ENCODE measurements at places on chromosomes 5 and 9.

GRCh38 chr5:57179262-57180200, 5.7 kb downstream of the GPBP1 start:
- DNase-seq, result no peak

GRCh38 chr5:133708331-133708850, 96.0 kb upstream of the FSTL4 start:
- DNase-seq, result no peak

DNA sequence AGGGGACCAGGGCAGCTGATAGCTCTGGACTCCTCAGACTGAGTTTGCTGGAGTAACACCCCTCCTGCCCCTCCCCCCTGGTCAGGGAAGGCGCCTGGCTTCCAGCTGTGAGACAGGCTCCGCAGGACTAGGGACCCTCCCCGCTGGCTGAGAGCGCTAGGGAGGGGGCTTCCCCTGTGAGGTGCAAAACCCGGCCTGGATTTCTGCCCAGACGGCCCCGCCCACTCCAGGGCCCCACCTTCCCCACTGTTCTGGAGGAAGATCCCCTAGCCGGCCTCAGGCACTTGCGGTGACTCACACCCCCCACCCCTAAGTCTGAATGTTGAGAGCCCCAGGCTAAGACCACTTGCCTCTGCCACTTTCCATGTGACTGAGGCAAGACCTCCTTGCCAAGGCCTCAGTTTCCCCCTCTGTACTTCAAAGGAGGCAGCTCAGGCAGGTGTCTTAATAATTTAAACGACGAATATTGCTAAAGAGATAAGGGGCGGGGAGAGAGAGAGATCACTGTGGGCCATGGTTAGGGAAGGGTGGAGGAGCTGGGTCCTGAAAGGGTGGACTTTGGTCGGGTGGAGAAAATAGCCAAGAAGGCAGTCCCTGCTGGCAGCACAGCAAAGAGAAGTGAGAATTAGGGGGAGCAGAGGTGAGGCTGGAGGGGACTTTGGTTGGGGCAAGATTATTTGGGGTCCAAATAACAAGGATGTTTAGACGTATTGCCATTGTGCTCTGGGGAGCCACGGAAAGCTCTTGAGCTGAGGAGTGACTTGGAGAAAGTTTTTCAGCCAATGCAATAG, 1.0 kb upstream of the DAB2IP start:
- no peak for DNase-seq

DNA sequence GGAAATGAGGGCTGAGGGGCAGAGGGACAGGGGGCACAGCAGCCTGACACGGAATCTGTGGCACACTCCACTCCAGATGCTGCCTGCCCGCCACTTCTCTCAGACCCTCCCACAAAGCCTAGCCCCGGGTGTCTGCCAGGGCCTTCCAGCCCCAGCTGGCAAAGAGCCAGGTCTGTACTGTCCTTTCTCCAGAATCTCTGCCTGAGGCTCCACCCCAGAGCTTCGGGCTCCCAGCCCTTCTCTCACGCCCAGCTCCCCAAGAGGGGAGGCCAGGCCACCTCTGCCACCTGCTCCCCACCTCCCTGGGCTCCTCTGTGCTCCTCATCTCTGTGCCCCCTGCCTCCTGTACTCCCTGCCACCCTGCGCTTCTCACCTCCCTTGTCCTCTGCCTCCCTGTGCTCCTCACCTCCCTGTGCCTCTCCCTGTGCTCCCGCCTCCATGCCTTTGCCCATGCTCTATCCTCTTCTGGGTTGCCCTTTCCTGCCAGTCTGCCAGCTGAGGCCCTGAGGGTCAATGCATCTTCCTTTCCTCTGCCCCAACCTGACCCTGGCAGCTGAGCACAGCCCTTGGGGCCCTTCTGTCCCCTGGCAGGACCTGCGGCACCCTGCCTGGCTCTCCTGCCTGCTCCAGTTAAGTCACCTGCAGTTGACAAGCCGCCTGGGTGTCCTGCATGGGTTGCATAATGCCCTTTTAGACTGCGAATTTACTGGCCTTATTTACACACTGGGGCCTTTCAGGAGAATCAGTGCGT, 36.4 kb downstream of the RASGEF1C start:
- no peak for DNase-seq

DNA sequence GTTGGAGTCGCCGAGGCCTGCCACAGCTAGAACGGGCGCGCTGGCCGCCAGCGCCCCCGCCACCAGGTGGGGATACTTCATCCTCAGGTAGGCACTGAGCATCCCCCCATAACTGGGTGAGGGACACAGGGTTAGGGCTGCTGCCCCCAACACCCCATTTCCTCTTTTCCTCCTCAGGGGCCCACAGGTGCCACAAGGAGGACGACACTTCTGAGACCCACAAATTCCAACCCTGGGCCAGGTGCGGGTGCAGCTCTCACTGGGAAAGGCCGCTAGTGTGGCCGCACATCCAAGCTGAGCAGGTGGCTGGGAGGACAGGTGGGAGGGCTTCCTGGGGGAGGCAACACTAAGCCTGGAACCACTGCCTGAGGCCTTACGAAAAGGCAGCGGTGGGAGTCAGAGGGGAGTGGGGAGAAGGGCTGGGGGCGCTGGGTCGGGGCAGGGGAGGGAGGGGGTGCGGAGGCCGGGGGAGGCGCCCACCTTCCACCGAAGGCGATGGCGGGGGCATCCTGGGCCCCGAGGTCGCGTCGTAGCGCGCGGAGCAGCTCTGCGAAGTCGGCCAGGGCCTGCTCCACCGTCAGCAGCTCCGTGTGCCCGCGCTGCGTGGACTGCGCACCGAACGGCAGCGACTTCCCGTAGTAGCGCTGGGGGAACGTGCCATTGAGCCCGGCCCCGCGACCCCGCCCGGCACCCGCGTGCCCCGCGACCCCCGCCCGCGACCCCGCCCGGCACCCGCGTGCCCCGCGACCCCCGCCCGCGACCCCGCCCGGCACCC, 961 bp downstream of the DPP7 start:
- DNase-seq, result no peak

DNA sequence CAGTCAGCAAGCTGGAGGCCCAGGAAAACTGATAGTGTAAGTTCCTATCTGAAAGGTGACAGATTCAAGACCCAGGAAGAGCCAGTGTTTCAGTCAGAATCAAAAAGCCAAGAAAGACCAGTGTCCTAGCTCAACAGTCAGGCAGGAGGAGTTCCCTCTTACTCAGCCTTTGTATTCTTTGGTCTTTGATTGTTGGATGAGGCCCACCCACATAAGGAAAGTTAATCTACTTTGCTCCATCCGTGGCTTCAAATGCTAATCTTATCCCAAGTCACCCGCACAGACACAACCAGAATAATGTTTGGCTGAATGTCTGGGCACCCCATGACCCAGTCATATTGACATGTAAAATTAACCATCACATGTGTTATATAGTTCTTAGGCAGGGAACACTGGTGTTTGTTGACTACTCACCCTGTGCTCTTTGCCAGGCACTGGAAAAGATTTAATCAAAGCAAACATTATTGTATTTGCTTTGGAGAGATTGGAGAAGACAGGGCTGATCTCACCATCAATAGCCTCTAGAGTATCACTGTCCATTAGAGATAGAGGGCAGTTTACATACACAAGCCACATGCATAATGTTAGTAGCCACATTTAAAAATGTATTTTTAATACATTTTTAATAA, 96.3 kb upstream of the KCNN2 start:
- DNase-seq, result no peak

DNA sequence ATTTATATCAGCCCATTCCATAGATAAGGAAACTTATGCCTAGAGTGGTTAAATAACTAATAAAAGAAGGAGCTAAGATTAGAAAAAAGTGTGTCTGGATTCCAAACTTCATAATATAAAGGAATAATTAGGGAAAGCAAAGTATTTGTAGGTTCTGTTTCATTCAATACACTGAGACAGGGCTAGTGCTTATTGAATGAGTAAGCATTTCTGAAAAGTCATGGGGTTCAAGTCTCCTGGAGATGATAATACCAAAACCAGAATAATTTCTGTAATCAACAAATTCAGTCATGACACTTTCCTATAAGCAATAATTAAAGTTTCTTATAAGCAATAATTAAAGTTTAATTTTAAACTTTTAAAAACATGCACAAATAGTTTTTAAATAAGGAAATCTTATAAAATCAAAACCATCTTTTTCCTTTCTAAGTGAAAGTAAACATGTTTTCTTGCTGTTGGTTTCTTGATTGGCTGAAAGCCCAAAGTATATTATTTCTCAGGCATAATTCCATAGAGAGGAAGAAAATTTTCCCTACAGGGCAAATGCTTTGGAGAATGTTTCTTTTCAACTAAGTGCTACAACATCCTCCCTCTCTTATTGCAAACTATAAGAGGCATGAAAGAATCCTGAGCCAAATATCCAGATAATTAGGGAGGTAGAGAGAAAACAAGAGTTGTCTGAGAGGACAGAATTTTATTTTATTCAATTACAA, 510.2 kb downstream of the PRELID2 start:
- no peak for DNase-seq

- DNase-seq, result no peak
Observed at GRCh38 chr5:172859966-172860365, 25.9 kb downstream of the ERGIC1 start.

DNA sequence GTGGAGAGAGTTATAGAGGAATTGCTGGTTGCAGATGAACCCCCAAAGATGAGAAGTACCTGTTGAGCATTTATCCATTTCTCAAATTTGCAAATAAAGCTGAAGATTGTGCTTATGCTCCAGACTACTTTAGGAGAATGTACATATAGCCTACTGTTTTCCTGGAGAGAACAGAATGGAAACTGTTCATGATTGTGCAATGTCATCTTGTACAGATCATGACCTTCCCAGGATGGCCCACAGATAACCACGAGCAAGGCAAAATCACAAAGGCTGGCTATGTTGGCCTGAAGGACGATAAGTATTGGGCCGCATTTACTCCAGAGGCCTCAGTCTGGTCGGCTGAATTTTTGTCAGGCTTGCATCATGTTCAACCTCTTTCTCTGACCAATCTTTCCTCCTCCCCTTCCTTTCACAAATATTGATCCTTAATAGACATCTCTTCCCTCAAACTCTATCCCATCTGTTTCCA, 28.5 kb upstream of the RICTOR start:
- no peak for DNase-seq

DNA sequence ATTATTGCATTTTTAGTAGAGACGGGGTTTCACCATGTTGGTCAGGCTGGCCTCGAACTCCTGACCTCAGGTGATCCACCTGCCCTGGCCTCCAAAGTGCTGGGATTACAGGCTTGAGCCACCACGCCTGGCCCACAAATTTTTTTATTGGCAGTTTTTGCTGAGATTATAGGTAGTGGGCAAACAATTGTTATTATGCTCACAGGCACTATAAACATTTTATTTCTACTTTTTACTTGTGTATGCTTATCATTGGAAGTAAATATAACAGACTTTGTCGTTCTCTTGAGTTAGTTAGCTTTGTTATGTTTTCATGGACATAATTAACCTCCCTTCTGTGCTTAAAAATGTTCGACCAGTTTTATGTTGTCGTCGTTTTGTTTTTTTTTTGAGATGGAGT, 23.9 kb downstream of the UGCG start:
- DNase-seq, result no peak

- no peak for DNase-seq
Observed at GRCh38 chr9:78685471-78685870, 388.5 kb downstream of the PSAT1 start.

DNA sequence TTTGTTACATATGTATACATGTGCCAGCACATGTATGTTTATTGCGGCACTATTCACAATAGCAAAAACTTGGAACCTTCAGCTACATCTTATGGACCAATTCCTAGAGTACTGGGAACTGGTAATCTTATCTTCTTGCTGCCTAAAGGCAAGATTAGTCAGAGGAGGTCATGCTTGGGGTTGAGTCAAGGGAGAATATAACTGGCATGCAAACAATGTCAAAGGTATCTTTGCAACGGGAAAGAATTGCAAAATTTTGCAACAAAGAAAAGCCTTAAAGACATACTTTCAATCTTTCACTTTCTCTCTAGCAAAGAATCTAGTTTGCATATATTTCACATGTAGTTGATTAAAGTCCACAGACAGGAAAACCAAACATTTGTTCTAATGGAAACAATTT, 145.2 kb downstream of the EDIL3 start:
- no peak for DNase-seq

GRCh38 chr9:138103849-138104206, 226.2 kb downstream of the CACNA1B start:
- DNase-seq, result no peak

- no peak for DNase-seq
Observed at GRCh38 chr5:139025651-139026050, 150.5 kb upstream of the LRRTM2 start.

Data from hematopoietic multipotent progenitor cell treated with erythropoietin and hydrocortisone succinate and interleukin-3 and kit ligand, for 15 days (in vitro differentiated cells).